ENCODE measurements at places on chromosomes 1 and 21.

DNA sequence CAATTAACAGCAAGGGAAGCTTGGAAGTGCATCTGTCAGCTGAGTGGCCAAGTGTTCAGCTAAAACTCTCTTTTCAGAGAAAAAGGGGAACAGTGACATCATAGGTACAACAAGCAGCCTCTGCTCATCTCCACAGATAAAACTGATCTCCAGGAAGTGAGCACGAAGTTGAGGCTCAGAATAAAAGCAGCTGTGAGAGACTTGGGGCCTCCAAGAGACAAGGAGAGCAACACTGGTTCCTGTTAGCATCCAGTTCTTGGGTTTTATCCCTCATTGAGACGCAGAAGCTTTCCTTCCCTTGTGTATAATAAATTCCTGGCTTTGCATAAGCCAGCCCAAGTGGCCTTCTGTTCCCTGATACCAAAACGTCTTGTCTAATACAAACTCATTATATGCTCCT, 20.0 kb upstream of the CNN3 start:
- peak; percentile 22 for DNase-seq

GRCh38 chr1:152185544-152186391, 26.7 kb upstream of the RPTN start:
- DNase-seq: peak; percentile 65

- DNase-seq: no peak
Observed at GRCh38 chr1:159943908-159944622, 1.3 kb downstream of the IGSF9 start.

DNA sequence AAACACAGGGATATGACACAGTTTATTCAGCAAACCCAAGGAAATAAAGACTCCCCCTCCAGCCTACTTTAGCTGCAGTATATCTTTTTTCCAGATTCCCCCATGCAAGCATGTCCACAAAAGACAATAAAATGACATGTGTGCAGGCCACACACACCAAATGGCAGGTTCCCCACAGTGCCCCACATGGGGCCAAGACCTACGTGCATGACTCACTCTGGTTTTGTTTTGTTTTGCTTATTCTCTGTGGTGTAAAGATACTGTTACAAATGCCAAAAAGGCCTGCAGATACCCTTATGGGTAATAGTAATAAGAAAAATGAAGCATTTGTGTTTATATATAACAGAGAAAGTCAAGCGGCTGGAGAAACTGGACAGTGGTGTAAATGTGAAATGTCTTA, 71.6 kb downstream of the RD3 start:
- no peak for DNase-seq

DNA sequence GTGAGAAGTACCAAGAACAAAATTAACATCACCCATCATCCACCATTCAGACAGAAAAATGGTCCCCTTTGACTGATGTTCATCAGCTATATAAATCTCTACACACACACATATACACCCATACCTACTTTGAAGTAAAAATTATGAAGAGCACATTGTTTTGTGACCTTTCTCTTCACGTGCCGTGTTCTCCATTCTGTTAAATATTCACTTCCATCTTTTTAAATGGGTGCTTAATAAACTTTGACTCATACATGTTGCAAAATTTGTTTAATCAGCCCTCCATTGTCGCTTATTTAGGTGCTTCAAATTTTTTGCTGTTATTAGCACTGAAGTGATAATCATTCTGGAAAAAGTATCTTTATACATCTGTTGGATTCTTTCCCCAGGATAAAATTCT, 80.1 kb downstream of the CLIC6 start:
- DNase-seq: no peak

GRCh38 chr1:172142324-172142723, 278.2 kb upstream of the C1orf105 start:
- DNase-seq: no peak

- DNase-seq: no peak
Observed at GRCh38 chr1:234504969-234505768, 26.2 kb upstream of the TARBP1 start.

- DNase-seq: no peak
Observed at GRCh38 chr1:211620097-211620496, 41.1 kb upstream of the SLC30A1 start.

- no peak for DNase-seq
Observed at GRCh38 chr1:230503726-230504125, 77.6 kb upstream of the PGBD5 start.

DNA sequence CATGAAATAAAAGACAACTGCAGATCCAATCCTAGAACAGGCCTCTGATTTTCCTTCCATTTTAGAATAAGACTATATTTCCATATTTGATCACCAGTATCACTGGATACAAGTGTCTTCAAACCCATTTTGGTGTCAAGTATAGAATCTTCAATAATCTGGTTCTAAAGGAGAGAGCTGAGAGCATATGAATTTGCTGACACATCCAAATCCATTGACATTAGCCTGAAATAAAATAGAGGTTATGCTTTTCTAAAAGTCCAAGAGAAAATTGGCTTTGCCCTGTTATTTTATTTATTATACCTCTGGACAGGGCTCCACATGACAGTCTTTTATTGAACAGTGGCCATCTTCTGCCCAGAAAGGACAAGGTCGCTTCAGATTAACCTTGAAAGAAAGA, 28.6 kb downstream of the ERO1B start:
- DNase-seq: no peak

- no peak for DNase-seq
Observed at GRCh38 chr1:228006034-228006785, 588 bp upstream of the WNT3A start.

DNA sequence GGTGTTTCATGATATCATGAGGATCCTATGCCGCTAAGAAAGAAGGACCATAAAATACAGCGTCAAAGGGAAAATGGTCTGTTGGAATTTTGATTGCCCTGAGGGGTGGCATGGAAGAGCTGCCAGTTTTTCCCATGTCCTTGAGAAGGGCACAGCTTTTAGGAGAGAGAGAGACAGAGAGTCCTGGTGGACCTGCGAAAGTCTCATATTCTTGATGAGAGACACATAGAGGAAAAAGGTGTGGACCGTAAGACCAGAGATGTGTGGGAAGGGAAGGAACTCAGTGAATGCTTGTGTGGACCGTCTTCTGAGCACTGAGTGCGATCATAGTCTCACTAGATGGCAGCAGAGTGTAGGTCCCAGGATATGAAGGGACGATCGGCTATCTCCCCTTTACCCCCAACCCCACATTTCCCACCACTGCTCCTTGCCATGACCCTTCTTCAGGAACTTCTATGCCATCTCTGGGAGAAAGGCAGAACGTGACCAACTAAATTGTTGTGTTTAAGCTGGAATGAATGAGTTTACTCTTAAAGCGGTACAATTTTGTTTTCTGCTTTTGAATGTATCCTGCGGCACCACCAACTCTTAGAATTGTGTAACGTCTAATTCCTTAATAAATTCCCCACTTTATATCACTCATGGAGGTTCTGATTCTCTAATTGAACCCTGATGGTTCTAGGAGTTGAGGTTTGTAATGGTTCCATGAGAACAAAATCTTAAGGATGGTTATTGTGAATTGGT, 117.7 kb downstream of the CTH start:
- DNase-seq: peak; percentile 20

GRCh38 chr1:151574575-151575529, 34.7 kb downstream of the TUFT1 start:
- DNase-seq: peak; percentile 26

DNA sequence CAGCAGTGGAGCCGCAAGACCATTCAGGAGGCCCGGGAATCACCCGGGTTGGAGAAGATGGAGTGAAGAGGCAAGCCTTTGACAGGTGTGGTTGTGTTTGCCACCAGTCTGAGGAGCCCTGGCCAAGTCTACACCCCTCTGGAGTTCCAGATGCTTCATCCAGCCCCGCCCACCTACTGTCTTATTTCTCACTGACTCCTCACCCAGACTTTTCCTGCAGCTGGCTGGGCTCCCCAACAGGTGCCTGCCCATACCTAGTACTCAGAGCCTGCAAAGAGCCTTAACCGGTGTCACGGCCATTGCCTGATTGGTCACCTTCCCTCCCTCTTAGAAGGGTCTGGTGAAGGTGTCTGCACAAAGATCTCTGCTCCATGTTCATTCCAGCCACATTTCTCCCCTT, 16.0 kb downstream of the SLC9A1 start:
- no peak for DNase-seq

DNA sequence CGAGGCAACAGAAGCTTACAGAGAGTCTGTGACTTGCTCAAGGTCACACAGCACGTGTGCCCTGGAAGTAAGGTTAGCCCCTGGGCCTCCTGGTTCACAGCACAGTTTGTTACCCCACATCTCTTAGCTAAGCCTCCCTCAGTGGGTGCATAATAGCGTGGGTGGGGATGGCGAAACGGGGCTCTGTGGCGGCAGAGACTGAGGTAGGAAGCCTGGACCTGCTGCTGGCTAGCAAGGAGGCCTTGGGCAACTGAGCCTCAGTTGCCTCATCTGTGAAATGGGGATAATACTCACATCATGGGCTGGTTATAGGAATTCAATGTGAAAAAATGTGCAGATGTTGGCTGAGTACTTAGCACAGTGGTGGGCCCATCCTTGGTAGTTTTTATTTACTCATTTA, 596 bp downstream of the PADI4 start:
- DNase-seq: peak; percentile 39

DNA sequence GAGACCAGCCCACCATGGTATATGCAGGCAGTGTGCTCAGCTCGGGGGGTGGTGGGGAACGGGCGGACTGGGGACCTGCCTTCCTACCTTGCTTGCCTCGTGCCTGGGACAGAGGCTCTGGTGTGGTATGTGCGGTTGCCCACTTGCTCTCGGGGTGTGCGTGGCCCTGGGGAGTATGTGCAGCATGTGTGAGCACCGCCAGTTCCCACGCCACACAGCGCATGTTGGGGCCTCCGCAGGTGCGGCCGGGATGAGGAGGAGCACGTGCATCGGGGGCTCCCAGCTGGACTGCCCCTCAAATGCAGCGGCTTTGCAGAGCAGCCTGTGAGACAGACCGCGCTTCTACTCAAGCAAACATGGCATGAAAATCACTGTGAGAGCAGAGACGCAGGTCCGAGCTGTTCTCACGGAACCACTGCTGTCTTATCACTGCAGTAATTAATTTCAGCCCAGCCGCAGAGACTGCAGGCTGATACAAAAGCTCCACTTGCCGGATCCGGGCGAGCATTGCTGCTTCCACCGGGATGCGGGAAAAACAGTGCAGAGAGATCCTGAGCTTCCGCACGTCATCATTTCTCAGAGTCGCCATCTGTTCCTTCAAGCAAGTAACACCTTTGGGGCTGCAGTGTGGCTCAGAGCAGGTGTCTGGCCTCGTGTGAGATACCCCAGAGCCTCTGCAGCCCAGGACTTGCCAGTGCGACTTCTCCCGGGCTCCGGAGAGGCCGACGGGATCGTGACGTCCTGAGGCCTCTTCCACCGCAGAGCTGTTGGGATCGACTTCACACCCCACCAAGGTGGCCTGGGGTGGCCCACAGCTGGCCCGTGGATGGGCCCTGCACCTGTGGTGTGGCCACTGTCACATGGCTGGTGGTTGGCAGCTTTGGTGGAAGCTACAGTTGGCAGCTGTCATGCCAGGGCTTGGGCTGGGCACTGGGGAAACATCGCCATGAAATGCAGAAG, 92.6 kb upstream of the ACTRT2 start:
- DNase-seq: no peak

GRCh38 chr1:235424092-235424491, 56.9 kb downstream of the TBCE start:
- DNase-seq: no peak

GRCh38 chr1:244603498-244603897, 49.4 kb upstream of the DESI2 start:
- peak; percentile 15 for DNase-seq

GRCh38 chr1:162365284-162366020, 11.2 kb downstream of the SPATA46 start:
- no peak for DNase-seq

DNA sequence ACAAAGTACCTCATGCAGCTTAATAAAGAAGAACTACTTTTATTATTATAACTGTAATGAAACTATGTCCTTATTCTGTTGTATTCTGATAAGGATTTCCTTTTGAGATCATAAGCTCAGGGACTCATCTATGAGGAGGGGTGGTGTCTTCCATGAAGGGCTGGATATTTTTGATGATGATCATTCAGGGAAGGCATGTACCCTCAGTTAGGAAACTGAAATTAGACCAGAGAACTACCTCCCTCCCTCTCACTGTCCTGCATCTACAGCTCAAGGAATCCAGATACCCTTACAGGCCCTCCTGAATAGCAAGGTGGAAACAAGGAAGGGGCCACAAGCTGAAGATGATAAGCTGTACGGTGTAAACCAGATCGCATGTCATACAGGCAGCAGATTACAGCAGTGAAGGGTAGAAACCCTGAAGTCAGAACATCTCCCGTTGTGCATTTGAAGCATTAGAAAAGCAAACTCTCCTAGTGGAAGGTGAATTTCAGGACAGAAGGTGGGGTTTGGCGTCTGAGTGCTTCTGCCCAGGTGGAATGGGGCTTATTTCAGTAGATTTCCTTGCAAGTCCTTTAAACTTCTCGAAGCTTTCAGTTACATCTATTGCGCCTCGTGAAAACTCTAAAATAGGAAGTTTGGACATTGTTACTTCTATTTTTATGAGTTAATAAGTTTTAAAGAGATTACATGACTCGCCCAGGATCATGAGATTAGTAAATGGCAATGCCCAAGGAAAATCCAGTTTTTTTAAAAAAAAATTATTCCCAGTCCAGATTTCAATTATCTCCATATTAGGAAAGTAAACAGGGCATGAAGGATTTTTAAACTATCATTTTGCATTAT, 101.1 kb upstream of the HNRNPU start:
- peak; percentile 40 for DNase-seq

DNA sequence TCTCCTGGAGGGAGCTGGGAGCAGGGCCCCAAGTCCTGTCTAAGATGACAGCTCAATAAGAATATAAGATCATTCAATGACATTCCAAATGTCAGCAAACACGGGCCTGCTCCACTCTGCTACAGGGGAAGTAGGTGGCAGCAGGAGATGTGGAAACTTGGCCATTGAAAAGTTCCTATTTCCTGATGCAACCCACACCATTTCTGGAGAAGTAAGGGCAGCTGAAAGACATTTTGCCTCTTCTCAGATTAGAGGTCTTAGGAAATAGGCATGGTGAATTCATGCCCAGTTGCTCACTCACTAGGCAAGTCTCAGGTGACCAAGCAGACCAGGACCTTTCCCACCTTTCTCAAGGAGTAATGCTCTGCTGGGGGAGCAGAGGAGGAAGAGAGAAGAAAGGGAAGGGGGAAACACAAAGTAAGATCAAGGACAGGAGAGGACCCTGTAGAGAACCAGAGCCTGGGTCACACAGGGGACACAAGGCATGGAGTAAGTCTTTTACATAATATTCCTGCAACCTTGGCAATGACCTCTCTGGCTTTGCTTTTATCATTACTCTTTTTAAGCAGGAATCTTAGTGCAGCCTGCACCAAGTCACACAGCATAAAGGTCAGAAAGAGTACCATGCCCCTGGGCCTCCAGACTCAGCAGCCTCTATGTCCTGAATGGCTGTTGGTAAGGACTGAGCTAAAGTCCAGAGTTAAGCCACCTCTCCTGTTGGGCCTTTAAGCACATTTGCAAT, 68.9 kb downstream of the DMAP1 start:
- DNase-seq: peak; percentile 20

DNA sequence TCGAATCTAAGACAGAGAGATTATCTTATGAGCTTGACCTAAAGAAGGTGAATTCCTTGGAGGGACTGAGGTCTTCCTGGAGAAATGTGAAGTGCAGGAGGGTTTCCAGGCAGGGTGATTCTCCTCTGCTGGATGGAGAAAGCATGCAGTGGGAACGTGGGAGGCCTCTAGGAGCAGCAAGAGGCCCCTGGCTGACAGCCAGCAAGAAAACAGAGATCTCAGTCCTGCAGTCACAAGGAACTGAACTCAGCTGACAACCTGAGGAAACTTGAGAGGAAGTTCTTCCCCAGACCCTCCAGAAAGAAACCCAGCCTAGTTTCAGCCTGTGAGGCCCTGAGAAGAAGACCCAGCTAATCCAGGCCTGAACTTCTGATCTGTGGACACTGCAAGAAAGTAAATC, 345.9 kb downstream of the FAM72C start:
- DNase-seq: no peak

- DNase-seq: no peak
Observed at GRCh38 chr1:243236604-243237252, 18.4 kb downstream of the CEP170 start.
